Anterior cingulate cortex (tissue), 58 donors: ENCODE measurements at places on chromosomes 2 and 18.

- DNase-seq: no peak
Measured at GRCh38 chr2:26457695-26458364, 20.1 kb downstream of the OTOF start.

- DNase-seq: no peak
Measured at GRCh38 chr2:235206980-235207579, 255.3 kb downstream of the SH3BP4 start.

- no peak for DNase-seq
Measured at GRCh38 chr2:171893196-171893823, 734 bp downstream of the SLC25A12 start.

DNA sequence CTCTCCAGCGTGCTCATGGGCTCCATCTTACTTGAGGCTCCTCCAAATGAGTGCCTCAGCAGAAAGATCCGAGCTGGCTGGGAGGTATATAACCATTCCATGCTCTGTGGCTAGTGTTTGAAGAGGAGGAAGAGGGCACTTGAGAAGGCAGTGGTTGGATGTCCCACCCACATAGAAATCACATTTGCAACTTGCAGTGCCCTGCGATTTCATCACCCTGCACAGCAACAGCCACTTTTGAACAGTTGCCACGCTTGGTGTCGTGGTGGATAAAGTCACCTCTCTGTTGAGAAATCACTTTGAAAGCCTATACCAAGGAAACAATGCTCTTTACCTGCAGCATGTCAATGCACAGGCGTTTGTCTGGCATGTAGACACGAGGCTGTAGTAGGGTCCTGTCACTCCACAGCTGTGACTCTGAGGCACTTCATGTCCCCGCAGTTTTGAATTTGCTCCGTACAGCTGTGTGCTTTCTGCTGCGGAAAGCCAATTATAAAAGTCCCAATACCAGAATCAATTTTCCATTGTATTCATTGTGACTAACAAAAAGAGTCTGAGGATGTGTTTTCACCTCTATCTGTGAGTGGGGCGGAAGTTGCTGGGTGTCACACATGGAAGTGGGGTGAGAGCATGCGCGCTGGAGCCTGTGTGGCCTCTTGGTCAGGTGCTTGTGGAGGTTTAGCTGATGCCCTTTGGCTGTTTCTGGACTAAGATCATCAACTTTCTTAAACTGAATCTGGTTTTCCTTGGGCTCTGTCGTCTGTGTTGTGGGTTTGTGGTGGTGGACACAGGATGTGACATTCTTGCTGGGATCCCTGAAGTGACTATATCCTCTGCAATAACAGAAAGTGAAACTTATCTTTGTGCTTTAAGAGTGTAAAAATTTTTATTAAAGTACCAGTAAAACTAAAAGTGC, 2.8 kb downstream of the CNDP2 start:
- DNase-seq: peak; percentile 42

DNA sequence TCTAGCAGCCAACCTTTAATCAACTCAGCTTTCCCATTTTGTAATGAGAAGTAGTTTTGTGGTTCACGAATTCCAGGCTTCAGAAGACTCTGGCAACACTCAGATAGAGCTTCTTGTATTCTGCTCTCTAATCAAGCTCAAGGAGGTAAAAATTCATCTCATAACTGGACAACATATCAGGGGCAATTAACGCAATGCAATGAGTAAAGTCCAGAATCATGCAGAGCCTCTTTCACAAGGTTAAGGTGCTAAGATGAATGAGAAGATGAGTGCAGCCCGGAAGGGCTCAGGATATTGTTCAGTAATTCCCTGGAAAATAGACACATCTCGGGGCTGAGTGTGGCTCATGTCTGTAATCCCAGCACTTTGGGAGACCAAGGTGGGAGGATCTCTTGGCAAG, 527.7 kb downstream of the SOX11 start:
- no peak for DNase-seq

DNA sequence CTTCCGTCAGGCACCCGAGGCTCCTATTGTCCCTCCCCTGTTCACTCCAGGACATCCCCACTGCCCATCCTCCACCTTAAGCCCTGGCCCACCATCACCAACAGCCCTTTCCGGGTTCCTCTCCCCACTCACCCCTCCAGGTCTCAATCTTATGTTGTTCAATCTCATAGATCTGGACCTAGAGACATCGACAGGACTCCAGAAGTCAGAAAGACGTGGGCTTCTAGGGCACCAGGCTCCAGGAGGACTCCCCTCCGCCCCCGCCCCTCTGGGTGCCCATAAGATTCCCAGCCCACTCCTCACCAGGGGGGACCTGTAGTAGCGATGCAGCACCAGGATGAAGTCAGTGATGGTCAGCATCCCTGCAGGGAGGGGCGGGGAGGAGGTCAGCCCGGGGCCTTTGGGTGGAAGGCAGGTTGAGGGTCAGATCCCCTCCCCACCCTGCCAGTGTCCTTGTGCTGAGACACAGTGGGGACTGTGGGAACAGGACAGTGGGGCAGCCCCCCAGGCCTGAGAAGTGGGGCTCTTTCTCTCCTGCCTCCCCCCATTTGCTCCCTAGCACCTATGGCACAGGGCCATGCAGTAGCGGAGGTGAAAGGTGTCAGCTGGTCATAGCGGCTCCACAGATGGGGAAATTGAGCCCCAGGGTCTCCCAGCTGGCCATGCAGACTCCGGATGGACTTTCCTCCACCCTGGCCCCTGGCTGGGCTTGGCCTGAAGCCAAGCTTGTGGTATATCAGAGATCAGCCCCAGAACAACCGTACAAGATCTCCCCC, 3.7 kb downstream of the PRKAG3 start:
- DNase-seq: no peak

DNA sequence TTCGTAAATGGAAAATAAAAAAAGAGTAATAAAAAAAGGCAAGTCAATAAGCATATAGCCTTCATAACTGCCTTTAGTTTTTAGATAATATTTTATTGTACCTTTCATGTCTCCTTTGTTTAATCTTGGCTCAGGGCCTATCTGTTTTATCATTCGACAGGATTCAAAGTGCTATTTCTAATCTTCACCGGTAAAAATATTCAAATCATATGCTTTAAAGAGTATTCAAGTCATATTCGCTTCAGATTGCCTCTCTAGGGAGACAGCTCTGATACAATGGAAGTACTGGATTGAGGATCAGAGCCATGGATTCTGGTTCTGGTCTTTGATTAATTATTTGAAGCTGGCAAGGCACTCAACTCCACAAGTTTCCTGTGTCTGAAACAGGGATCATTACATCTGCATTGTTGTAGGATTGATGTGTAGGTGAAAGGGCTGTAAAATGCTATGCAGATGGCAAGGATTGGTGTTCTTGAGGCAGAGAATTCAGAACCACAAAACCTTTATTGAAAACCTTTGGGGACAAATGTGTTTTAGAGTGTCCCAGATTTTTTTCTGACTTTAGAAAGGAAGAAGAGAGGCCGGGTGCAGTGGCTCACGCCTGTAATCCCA, 84.3 kb upstream of the RAPH1 start:
- DNase-seq: no peak

GRCh38 chr2:165627470-165627869, 158.0 kb downstream of the CSRNP3 start:
- no peak for DNase-seq

DNA sequence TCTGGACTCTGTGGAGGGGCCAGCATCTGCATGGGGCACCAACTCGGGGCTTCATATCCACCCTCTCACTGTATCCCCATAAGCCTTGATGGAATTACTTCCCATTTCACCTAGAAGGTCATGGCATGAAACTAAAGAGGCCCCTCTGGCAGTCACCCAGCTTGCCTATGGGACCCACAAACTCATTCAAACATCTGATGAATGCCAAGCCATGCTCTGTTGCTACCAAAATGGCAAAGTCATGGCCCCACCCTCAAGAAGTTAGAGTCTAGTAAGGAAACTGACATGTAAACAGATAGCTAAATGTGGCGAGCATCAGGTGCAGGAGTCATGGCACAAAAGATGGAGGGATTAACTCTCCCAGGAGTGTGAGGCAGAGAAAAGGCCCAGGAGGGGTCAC, 14.5 kb downstream of the CYB5A start:
- no peak for DNase-seq

DNA sequence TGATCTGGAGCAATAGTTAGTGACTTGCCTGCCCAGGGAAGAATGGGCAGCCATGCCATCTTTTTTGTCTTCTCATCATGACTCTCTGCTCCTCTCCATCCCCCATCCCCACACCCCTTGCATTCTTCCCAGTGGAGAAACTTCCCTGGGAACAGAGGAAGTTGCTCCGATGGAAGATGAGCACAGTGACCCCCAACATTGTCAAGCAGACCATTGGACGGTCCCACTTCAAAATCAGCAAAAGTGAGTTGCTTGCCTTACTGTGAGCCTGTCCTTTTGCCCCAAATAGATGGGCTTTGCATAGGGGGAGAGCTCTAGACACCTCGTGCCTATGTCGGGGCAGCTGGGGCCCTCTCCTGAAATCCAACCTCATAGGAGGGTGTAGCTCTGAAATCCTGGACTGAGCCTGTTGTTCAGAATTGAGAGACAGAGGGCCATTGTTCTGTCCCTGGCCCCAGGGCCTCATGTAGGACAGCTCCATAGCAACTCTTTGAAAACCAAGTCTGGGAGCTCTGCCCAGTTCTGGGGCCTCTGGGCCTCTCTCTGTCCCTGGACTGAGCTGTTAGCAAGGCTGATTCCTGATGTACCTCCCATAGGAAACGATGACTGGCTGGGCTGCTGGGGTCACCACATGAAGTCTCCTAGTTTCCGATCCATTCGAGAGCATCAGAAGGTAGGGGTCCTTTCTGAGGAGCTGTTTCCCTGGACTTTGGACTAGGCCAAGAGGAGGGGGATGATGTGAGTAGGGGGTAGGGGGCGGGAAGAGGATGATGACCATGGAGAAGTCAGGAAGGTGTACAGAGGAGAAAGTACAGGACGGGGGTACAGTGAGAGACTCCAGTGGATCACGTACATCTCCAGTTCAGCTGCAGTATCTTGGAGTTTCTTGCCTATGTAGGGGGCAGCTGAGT, 35.2 kb downstream of the TTLL4 start:
- peak; percentile 84 for DNase-seq

DNA sequence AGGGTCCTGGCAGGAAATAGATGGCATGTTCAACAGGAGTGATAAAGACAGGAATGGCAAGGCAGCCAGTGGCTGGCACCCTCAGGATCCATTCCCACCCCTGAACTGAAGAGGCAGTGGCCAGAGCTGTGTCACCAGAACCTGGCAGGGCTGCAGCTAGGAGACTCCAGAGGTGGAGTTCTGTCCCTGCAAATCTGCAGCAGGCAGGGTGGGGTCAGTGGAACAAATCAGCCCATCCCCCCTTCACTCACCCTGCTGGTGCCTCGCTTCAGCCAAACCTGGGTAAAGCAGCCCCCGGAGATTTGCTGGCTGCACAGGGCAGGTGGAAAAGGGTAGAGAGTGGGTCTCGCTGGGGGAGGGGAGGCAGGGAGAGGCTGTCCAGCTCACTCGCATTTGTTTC, 12.7 kb downstream of the INPP5D start:
- DNase-seq: no peak

DNA sequence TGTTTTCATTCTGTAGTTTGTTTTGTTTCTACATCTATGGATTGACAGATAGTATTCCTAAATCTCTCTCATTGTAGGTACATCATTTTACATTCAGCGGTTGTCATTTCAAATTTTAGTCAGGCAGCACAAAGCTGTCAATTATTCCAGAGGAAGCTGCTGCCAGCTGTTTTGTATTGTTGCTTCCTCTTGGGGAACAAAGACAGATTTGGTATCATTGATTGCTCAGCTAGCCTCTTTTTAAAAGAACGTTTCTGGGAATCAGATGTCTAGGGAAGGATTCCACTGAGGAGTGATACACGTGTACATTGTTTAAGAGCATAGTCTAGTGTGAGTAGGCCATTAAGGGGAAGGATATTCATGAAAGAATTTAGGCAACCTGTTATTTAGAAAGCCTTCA, 145.8 kb downstream of the AGPS start:
- DNase-seq: no peak

- no peak for DNase-seq
Measured at GRCh38 chr2:130850788-130851623, 14.3 kb downstream of the ARHGEF4 start.

- DNase-seq: no peak
Measured at GRCh38 chr18:61998335-61998734, 105.5 kb upstream of the RNF152 start.

DNA sequence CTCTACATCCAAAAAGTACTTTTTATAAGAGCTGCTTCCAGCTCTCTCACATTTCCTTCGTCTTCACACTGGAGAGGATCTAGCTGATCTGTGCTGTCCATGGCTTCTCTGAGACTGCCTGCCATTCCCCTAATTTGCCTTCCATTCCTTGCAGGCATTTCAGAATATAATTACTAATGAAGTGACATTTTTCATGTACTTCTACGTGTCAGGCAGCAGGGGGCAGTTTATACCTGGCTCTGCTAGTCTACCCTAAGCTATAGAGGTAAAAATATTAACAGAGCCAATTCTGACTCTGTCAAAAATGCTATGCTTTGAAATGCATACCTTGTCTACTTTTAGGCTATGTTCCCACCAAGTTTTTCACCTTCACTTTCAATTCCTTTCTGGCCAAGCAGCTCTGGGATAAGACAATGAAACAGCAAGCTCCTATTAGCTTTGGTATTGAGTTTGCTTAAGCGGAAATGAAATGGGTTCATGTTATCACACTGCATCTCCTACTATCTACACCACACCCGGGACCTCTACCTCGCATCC, 81.9 kb downstream of the MEP1B start:
- no peak for DNase-seq

- DNase-seq: no peak
Measured at GRCh38 chr2:113907297-113907696, 17.4 kb downstream of the ACTR3 start.

DNA sequence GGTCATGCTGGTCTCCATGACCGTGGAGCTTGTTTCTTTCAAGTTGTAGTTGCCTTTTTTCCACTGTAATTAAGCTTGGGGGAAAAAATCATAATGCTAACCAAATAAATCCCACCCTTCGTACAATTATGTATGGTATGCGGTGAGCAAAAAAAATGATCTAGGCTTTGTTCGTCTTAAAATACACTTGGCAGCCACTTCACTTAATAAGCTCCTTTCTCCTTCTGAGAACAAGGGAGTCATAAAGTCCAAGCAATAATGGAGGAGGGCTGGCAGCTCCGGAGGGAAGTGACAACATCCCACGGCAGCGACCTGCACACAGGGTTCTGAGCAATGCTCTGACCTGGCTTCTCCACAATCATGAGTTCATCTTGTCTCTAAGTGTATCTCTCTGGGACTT, 91.2 kb upstream of the KLHL29 start:
- no peak for DNase-seq

GRCh38 chr2:30622452-30622851, 175.4 kb downstream of the LCLAT1 start:
- DNase-seq: no peak

GRCh38 chr2:118909191-118909590, 32.8 kb upstream of the MARCO start:
- DNase-seq: no peak

DNA sequence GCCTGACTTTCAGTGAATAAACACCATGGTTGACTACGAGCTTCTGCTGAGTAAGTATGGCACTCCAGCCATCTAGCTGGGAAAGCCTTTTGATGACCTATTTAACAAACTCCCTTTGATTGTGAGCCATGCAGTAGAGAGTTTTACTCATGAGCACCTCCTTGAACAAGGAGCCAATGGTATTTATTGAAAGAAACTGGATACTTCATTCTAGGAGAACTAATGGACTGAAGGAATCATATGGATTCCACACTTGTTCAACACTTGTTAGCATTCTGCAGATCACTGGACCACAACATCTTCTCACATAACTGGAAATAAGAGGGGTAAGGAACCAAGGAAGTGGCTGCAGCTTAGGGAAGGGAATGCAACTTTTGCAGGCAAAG, 320.9 kb upstream of the ETAA1 start:
- no peak for DNase-seq
